ENCODE measurements at places on chromosomes 7 and 10.

DNA sequence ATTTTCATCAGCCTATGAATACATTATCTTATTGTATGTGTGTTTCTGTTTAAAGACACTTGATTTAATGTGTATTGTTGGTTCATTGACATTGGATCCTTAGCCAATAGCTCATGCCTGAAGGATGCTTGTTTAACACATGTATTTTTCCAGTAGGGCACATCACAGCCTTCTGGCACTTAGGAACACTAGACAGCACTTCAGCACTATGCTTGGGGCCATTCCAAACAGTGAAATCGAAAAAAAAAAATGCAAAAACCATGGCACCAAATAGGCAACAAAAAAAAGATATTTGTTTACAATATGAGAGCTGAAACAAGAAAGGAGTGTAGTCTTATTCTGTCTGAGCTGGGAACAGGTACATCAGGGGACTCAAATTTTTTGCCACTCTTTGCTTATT lies 262.8 kb downstream of the SLC25A13 start:
- H3K4me1 ChIP-seq, result no peaks in the 10 kb centered on the region
- no peak overlapping the region for H3K4me3 ChIP-seq
- no peaks in the 10 kb centered on the region for H3K36me3 ChIP-seq

- no peak for DNase-seq
- H3K36me3 ChIP-seq, result no peaks in the 10 kb centered on the region
- H3K27ac ChIP-seq, result no peak overlapping the region
- no peaks in the 10 kb centered on the region for H3K4me1 ChIP-seq
- no peaks in the 10 kb centered on the region for H3K27me3 ChIP-seq
- H3K4me3 ChIP-seq, result no peak overlapping the region
These were observed 12.7 kb downstream of the CLEC2L start for GRCh38 chr7:139536152-139536551.

DNA sequence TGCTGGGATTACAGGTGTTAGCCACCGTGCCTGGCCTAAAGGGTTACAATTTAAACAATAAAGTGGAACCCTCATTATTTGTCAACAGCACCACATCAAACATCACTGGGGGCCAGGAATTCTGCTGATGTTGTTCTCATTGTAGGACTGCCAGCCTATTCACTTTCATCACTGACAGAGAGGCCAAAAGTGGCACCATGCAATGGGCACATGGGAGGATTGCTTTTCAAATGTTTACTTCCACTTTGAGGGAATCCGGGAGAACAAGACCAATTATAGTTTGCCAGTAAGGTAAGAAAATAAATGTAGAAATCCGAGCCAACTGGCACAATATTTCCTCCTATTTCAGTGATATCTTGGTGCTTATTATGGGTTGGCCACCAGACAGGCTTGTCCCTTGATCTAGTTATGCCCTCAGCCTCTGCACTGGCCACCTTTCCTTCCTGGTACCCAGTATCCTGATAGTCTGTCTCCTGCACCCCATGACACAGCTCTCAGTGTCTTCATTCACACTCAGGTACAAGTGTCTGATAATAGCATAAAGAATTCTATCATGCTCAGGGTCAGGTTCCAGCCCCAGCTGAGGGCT lies 82.6 kb downstream of the ANLN start:
- no peak overlapping the region for H3K27ac ChIP-seq
- peaks cover 7% of the 10 kb centered on the region for H3K4me1 ChIP-seq
- DNase-seq, result no peak

DNA sequence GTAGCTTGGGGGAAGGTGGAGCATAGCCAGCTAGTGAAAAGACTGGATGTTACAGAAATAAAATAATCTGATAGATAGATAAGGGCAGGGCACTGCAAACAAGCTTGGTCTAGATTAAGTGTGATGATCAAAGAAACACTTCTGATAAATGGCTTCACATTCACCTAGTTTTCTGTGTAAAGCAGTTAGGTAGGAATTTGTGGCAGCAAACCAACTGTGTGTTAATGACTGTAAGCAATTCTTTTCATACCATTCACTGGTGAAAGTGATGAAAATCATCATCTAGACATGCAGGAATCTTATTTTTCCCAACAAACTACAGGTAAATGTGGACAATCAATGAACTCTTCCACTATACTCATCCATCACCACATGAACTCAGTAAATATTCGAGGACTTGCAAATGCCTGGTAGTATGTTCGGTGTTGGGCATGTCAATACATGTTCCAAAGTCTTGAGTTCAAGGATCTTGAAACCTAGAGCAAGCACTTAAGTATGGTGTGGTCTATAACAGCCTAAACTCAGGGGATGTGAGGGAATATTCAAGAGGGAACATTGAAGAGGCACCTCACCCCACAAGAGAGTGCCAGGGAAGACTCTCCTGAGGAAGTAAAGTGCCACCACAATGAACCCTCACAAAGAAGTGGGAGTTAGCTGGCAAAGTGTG lies 20.5 kb downstream of the PON3 start:
- H3K27ac ChIP-seq, result no peak overlapping the region
- H3K36me3 ChIP-seq, result no peaks in the 10 kb centered on the region
- H3K4me1 ChIP-seq, result no peaks in the 10 kb centered on the region
- no peak overlapping the region for H3K4me3 ChIP-seq
- no peaks in the 10 kb centered on the region for H3K27me3 ChIP-seq

DNA sequence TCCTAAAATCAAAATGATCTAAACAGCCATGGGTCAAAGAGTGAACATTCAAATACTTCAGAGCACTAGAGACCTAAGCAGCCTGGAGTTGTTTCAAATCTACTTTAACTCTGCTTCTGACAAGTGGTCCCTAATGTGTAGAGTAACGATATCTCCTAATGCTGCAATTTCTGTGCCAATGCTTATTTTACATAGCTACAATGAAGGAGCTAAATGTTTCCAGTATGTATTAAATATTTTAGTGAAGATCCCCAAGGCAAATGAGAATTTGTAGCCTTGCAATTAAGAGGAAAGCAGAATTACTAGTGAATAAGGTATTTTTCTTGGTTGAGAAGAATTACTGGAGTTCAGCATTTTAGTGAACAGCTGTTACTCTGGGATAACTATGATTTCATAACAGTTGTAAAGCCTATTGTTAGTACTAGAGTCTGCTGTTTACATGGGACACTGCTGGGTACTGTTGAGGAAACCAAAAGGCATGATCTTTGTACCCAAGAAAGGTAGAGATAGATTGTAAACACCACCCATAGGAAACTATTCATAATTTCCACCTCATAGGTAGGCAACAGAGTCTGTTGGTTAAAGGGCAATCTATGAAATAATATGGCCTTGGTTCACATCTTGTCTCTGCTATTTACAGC lies 271.9 kb downstream of the PLXDC2 start:
- no peaks in the 10 kb centered on the region for H3K36me3 ChIP-seq
- peaks cover 4% of the 10 kb centered on the region for H3K4me1 ChIP-seq
- no peak overlapping the region for H3K4me3 ChIP-seq
- DNase-seq, result no peak

DNA sequence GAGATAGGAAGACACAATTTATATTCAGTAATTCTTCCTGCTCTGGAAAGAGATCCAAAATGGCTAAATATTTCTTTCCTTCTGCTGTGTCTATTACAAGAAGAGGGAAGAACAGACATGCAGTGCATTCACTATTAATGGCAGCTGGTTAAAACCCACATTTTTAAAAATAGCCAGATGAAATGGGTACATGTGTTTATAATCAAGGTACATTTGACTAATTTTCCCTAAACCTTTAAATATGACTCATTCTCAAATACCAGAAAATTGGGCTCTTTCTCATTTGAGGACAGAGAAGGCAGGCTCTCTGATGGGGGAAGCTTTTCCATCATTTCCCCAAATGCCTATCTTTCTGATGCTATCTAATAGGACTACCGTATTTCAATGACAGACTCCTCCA lies 215.7 kb upstream of the HABP2 start:
- no peak overlapping the region for H3K27ac ChIP-seq
- H3K36me3 ChIP-seq, result no peaks in the 10 kb centered on the region
- H3K27me3 ChIP-seq, result no peaks in the 10 kb centered on the region
- DNase-seq, result no peak
- H3K4me3 ChIP-seq, result no peak overlapping the region

GRCh38 chr10:130074639-130075038 lies 36.0 kb downstream of the C10orf143 start:
- H3K27me3 ChIP-seq, result no peaks in the 10 kb centered on the region
- no peak overlapping the region for H3K4me3 ChIP-seq
- H3K27ac ChIP-seq, result no peak overlapping the region
- no peaks in the 10 kb centered on the region for H3K4me1 ChIP-seq
- no peak for DNase-seq

- no peak overlapping the region for H3K27ac ChIP-seq
- H3K4me1 ChIP-seq, result peaks cover 30% of the 10 kb centered on the region
- H3K36me3 ChIP-seq, result no peaks in the 10 kb centered on the region
- no peaks in the 10 kb centered on the region for H3K27me3 ChIP-seq
These were observed 4.0 kb downstream of the CREM start for GRCh38 chr10:35130663-35131062.

DNA sequence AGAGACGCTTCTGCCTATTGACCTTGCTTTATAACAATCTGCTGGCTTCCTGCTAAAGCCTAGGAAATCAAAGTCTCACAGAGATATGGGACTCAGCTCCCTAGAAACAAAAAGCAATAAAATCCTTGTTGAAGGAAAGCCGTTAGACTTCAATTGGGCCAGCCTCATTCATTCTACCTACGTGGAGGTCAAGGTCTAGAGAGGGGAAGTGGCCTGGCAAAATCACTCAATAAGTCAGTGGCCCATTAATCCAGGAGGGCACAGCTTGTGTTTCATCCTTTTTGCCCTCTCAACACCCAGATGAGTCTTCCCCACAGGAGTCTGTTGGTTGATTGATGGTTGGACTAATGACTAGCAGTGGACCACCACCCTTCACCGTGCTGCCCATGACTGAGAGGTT lies 40.5 kb upstream of the ACSL5 start:
- no peaks in the 10 kb centered on the region for H3K27me3 ChIP-seq
- H3K4me1 ChIP-seq, result no peaks in the 10 kb centered on the region
- H3K4me3 ChIP-seq, result no peak overlapping the region
- no peak for DNase-seq
- H3K27ac ChIP-seq, result no peak overlapping the region
- H3K36me3 ChIP-seq, result no peaks in the 10 kb centered on the region

DNA sequence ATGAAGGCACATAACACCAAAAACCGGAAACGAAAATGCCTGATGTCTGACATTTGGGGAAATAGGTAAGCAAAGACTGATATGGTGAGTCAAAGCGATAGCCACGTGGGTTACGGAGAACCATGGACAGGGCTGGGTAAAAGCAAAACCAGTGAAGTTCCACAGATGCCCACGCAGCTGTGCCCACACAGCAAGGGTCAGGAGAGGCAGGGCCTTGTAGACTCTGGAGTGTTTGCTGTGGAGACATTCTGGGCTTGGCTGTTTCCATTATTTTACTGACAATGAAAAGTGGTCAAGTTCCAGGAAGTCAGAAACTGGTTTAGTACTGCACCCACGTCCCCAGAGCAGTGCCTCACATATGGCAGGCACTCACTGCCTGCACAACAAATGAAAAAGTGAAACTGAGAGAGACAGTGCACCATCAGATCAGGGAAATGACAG lies 148.7 kb downstream of the ZMYND11 start:
- H3K27me3 ChIP-seq, result no peaks in the 10 kb centered on the region
- H3K4me3 ChIP-seq, result no peak overlapping the region
- H3K36me3 ChIP-seq, result no peaks in the 10 kb centered on the region
- H3K4me1 ChIP-seq, result no peaks in the 10 kb centered on the region

DNA sequence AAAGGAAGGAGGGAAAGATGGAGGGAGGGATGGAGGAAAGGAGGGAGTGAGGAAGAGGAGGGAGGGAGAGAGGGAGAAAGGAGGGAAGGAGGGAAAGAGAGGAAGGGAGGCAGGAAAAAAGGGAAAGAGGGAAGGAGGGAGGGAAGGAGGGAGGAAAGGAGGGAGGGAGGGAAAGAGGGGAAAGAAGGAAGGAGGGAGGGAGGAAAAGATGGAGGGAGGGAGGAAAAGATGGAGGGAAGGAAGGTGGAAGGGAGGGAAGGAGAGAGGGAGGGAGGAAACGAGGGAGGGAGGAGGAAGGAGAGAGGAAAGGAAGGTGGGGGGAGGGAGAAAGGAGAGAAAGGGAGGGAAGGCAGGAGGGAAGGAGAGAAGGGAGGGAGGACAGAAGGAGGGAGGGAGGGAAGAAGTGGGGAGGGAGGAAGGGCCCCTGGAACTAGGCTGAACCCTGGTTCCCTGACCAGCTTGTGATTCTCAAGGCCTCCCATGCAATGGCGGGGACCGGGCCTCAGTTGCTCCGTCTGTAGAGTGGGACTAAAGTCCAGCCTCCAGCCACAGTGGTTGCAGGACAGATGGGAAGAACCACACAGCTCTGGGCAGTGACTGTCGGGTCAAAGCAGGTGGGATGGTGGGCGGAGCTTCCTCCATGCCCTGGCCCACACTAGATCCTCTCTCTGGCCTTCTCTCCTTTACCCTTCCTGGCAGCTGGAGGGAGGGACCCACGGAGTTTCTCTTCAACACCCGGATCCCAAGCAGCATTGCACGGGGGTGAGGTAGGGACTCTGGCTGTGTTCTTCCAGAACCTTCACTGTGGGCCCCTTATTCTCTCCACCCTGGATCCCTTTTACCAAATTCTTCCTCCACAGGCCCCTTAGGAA lies 4.3 kb upstream of the TTYH3 start:
- H3K36me3 ChIP-seq, result no peaks in the 10 kb centered on the region
- no peak overlapping the region for H3K27ac ChIP-seq

- H3K27me3 ChIP-seq, result no peaks in the 10 kb centered on the region
- H3K27ac ChIP-seq, result no peak overlapping the region
- no peaks in the 10 kb centered on the region for H3K4me1 ChIP-seq
- no peak overlapping the region for H3K4me3 ChIP-seq
These were observed 56.7 kb upstream of the COL13A1 start for GRCh38 chr10:69744971-69745370.

DNA sequence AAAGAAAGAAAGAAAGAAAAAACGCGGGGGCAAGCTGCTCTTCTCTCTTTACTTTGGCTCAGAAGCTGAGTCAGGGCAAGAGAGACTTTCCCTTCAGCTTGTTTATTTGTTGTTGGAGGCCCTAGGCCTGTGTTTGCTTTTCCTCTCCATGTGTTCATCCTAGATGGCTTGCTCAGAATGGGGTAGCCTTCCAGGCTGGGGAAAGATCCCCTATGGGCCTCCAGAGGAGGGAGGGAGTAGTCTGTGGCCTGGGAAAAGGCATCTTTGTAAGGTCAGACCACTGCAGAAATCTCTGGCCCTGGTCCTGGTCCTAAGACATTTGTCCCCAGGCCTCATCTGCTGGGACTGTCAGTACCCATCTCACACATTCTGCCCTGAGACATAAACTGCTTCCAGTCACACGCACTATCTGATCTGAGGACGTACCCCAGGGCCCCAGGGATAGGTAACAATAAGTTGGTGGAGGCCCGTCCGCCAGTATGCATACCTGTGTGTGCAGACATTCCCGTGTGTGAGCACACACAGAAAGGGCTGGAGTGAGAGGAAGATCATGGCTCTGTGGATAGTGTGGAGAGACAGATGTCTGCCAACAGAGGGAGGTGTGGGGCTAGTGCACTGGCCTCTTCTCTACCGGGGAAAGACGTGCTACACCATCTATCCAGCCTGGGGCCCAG lies 4.9 kb upstream of the SCD start:
- DNase-seq, result no peak
- no peak overlapping the region for H3K27ac ChIP-seq
- no peaks in the 10 kb centered on the region for H3K27me3 ChIP-seq
- peaks cover 19% of the 10 kb centered on the region for H3K4me1 ChIP-seq
- no peaks in the 10 kb centered on the region for H3K36me3 ChIP-seq
